Right atrium auricular region (tissue), 2 donors: ENCODE measurements at places on chromosomes 1 and 21. TPM values are rescaled to one million over a fixed set of nuclear protein-coding genes. Genes with fewer than 3 reads are reported as not detected.

The PTPN14 gene
- 27.2 TPM for total RNA-seq

The SNAPIN gene
- 84.0 TPM for total RNA-seq

The DNAJC28 gene
- total RNA-seq: 4.5 TPM

The TMEM54 gene
- 37.9 TPM for total RNA-seq

The RAP1GAP gene
- total RNA-seq: 8.4 TPM

The GOLPH3L gene
- total RNA-seq: 12.7 TPM

The CSF3R gene
- 3.4 TPM for total RNA-seq

The TMIGD3 gene
- 4.8 TPM for total RNA-seq

The KCNA2 gene
- 0.78 TPM for total RNA-seq

The PTPRC gene
- total RNA-seq: 5.5 TPM

The CHIA gene
- total RNA-seq: not detected

The LCE3E gene
- not detected for total RNA-seq

The SRM gene
- 71.5 TPM for total RNA-seq

The ETNK2 gene
- 17.5 TPM for total RNA-seq

The TCEANC2 gene
- 5.6 TPM for total RNA-seq

The NR0B2 gene
- 19.0 TPM for total RNA-seq

The ETS2 gene
- total RNA-seq: 31.4 TPM

The LCE1E gene
- not detected for total RNA-seq

The FCRL1 gene
- not detected for total RNA-seq

The TIE1 gene
- 23.6 TPM for total RNA-seq

The OR10Z1 gene
- total RNA-seq: not detected

The SPRR1B gene
- not detected for total RNA-seq

The FAM78B gene
- total RNA-seq: 2.9 TPM

The PRDM16 gene
- total RNA-seq: 0.22 TPM

The TNNT2 gene
- 4,112 TPM for total RNA-seq

The GBP5 gene
- 1.0 TPM for total RNA-seq

The RALGPS2 gene
- total RNA-seq: 9.0 TPM

The C1QTNF12 gene
- not detected for total RNA-seq

The BSND gene
- total RNA-seq: not detected

The NASP gene
- total RNA-seq: 30.6 TPM

The RLF gene
- total RNA-seq: 12.6 TPM

The FLG2 gene
- not detected for total RNA-seq
